Central memory CD4-positive, alpha-beta T cell (primary cell): ENCODE measurements at places on chromosomes 2 and 18.

- no peak for DNase-seq
Measured at GRCh38 chr2:8642366-8643068, 39.3 kb upstream of the ID2 start.

- DNase-seq, result no peak
Measured at GRCh38 chr2:239978411-239978810, 46.7 kb downstream of the NDUFA10 start.

DNA sequence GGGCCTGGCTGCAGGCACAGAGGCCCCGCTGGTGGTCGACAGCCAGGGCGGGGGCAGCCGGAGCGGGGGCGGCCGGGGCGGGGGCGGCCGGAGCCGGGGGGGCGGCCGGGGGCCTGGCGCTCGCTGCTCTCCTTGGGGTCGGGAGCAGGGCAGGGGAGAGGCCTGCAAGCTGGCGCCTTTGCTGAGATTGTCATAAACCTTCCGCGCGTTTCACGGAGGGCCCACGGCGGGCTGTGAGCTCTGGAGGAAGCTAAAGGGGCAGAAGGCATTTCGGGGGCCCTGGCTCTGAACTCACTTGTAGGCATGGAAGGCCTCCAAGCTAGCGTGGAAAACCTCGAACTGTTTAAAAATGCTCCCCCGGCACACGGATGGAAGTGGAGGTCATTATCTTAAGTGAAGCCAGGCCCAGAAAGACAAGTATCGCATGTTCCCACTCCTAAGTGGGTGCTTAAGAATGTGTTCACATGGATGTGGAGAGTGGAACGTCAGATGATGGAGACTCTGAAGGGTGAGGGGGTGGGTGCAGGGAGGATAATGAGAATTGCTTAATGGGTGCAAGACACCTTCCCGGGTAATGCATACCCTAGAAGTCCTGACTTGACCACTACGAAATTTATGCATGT is 629 bp downstream of the PRELID3A start:
- no peak for DNase-seq

DNA sequence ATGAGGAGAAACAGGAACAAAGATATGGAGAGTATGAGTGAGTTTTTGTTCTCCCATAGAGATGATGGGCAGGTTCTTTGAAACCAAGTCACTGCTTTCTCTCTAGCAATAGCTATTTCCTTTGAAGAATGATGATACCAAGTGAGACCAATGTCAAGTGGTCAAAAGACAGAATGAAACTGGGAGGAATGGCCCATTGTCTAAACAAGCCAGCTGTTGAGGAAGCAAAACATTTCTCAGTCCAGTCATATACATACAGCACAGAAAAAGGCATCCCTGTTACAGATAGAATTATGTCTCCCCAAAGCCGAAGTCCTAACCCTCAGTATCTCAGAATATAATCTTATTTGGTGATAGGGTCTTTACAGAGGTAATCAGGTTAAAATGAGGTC is 66.1 kb upstream of the EPC2 start:
- no peak for DNase-seq

- DNase-seq, result no peak
Measured at GRCh38 chr2:170461889-170462288, 253.2 kb upstream of the SP5 start.

DNA sequence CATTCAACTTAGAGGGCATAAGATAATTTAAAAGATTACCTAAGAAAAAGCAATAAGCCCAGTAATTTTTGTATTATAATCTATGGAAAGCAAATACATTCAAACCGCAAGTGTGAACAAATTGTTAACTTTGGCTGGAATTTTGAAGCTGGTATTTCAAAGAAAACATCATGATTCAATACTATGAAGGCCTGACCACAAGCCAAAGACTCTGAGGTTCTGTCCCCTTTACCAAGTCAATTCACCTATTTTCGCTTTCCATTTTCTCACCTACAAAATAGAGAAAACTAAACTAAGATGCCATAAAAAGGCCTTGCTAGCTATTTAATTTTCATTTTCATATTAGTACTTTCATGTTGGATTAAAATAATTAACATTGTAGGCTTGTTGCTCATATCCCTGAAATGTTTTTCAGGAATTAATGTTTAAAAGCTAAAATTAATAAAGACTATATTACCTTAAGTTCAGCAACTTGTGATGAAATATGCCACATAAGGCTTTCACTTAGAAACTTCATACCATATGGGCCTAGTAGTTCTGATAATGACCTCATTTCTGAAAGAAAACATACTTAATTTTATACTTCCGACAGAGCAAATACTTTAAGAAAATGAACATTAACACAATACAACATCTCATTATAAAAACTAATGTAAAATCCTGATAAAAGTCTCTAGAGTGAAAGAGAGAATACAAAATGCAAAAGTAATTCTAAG is 85.7 kb upstream of the FRZB start:
- DNase-seq, result no peak

GRCh38 chr18:43934322-43934721 is 657.0 kb upstream of the SYT4 start:
- DNase-seq, result no peak

GRCh38 chr18:32598144-32598543 is 127.5 kb upstream of the GAREM1 start:
- DNase-seq, result no peak
